Stimulated activated naive CD8-positive, alpha-beta T cell treated with anti-CD3 and anti-CD28 coated beads, Interleukin-15, Interleukin-2, amounts not matched to agents 100 U/mL and 50 U/mL, for 24 hours (primary cell): ENCODE measurements at places on chromosomes 12 and 14.

DNA sequence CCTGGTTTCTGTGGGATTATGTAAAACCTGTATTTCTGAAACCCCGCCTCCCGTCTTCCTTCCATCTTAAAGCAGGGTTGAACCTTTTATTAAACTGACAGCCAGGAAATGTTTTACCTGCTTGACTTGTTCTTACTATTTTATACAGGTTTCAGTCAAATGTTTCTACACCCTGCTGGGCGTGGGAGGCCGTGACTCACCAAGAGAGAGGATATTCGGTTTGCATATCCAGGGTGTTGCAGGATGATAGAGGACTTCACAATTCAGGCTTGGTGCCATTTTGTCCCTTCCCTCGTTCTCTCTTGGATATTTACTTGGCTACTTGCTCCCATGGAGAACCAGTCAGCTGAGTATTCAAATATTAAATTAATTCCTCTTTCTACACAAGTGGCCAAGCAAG, 69.7 kb downstream of the ARF6 start:
- peak; percentile 63 for DNase-seq

- no peak for DNase-seq
These were observed 309.2 kb downstream of the SLC16A7 start for GRCh38 chr12:59904874-59905521.

DNA sequence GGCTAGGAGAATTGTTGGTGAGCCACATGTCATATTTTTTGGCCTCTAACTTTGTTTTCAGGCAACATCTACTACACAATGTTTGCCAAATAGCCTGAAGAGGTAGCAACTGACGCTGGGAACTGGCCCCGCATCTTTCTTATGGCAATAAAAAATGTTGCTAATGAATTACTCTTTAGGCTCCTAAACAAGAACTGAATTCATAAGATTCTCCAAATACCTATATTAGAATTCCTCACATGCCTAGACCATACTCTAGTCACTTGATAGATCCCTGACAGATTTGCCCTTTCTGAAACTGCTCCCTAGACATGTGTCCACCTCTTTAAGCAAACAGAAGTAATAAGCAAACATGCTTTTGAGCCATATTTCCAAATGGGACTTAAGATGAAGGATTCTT, 209.0 kb upstream of the ATXN7L3B start:
- DNase-seq, result no peak

- no peak for DNase-seq
These were observed 753 bp downstream of the RPH3A start for GRCh38 chr12:112792301-112792700.

- DNase-seq, result no peak
These were observed 292.9 kb downstream of the RAD51B start for GRCh38 chr14:68112442-68112841.

- DNase-seq, result no peak
These were observed 406.7 kb downstream of the NOVA1 start for GRCh38 chr14:26191123-26191522.

GRCh38 chr14:60736494-60736893, 1.9 kb downstream of the MNAT1 start:
- DNase-seq, result no peak

GRCh38 chr14:96811985-96812667, 14.9 kb downstream of the VRK1 start:
- DNase-seq, result no peak

GRCh38 chr12:130633771-130634170, 82.3 kb downstream of the RIMBP2 start:
- no peak for DNase-seq

DNA sequence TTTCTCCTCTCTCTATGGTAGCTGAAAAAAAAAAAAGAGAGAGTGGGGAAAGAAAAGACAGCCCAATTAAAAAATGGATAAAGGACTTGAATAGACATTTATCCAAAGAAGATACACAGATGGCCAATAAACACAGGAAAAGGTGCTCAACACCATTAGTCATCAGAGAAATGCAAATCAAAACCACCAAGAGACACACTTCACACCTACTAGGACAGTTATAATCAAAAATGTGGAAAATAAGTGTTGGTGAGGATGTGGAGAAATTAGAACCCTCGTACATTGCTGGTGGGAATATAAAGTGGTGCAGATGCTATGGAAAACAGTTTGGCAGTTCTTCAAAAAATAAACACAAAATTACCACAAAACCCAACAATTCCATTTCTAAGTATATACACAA, 172.4 kb upstream of the GRIN2B start:
- DNase-seq, result no peak

GRCh38 chr12:76707772-76708171, 56.1 kb upstream of the ZDHHC17 start:
- DNase-seq, result no peak

GRCh38 chr14:72104011-72104613, 171.9 kb downstream of the RGS6 start:
- DNase-seq, result peak; percentile 67

GRCh38 chr14:92248696-92249095, 74.3 kb upstream of the SLC24A4 start:
- DNase-seq, result no peak
